Nucleus accumbens (tissue), 56 donors: ENCODE measurements at places on chromosomes 2 and 18.
A peak's percentile ranks its signal among the peaks of the same experiment; 100 is the strongest.

- no peak for DNase-seq
Measured at GRCh38 chr2:51812138-51812866, 780.4 kb upstream of the NRXN1 start.

DNA sequence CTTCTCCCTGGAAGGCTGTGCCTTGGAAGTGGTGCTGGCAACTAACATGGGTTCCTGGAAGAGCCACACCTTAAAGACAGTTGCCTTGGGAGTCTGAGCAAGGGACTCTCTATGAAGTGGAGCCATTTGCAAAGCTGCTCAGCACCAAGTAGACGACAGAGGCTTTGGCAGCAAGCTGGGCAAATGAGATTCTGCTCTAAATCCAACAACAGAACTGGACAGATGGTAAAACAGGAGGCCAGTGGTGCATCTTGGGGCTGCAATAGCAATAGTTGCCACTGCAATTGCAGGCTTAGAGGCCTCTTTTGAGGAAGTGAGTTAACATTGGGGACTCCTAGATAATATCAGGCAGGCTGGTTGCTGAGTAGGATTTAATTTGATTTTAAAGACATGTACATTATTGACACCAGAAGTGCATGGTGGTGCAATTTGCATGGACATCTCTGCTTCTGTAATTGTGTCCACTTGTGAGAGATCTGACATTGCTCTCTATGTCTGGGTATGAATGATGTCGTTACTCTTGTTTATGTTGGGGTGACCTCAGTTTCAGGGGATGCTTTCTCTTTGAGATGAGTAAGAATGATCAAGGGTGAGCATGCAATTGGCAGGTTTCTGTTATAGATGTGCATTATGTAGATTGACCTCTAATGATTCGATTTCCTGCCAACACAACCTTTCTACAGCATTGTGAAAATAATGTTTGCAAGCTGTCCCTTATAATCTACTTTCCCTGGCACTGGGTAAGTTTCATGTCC lies 568.3 kb upstream of the MEX3C start:
- DNase-seq, result no peak

- no peak for DNase-seq
Measured at GRCh38 chr2:181823405-181823804, 68.1 kb upstream of the ITPRID2 start.

GRCh38 chr2:124805060-124805459 lies 780.0 kb downstream of the CNTNAP5 start:
- no peak for DNase-seq

- no peak for DNase-seq
Measured at GRCh38 chr2:238869293-238870124, 21.6 kb downstream of the TWIST2 start.

GRCh38 chr2:96505231-96505889 lies at the start of gene NEURL3:
NEURL3 (minus strand) TSS chr2:96505357; CDS start chr2:96505286, 71 bp downstream.
- no peak for DNase-seq

DNA sequence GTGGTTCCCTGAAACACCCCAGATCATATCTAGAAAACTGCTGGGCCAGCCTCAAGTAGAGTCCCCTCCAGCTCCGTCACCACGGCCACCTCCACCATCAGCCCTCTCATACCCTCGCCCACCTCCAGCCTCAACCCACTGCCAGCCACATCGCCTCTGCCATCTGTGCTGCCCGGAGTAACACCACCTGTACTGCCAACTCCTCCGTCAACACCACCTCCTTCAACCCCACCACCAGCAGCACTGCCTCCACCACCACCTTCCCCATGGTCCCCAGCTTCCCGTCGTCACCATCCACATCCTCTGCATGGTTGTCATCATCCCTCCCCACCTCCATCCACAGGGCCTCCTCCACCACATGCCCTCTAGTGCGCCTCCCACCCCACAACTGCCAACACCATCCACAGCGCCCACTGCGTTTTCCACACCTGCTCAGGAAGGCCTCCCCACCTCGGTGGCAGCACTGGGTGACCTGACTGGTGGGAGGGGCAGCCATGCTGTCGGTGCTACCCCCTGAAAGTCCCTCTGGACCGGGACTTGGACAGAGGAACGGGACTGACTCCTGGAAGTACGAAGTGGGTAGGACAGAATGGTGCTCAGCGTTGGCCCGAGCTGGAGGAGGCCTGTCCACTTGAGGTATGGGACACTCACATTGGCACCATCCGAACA lies 1.6 kb downstream of the SNED1 start:
- no peak for DNase-seq

- no peak for DNase-seq
Measured at GRCh38 chr2:212088353-212088752, 450.2 kb downstream of the ERBB4 start.

DNA sequence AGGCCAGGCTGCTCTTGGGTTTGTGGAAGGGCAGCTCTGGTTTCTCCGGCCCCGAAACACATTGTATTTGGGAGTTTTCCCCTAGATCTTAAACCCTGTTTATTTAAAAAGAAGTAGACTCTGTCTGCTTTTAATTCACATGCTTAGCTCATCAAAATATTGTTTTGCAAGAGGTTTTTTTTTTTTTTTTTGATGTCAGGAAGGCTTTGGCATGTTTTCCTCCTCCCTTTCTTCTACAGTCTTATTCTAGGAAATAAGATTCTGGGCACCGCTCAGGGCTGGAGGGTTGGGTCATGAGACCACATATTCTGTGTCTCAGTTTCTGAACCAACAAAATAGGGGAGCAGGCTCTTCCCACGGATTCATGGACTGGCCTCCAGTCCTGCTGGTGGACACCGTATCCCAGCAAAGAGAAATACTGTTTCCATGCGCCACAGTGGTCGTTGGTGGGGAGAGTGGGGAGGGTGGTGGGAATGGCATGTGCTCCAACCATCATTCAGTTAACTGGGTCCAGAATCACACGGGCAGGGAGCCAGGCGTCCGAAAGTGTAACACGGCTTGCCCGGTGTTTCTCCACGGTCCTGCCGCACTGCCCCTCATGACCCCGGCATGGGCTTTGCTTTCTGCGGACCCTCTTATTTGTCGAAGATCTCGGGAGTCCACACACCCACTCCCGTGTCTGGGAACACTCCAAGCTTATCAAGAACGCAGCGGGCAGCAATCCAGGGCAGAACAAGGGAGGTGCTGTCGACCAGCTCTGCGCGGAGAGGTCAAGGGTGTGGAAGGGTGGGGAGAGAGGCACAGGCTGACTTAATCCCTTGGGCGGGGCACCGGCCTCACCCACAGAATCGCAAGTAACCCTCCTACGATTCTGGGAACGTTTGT lies 176.7 kb downstream of the GLI2 start:
- peak; percentile 46 for DNase-seq

DNA sequence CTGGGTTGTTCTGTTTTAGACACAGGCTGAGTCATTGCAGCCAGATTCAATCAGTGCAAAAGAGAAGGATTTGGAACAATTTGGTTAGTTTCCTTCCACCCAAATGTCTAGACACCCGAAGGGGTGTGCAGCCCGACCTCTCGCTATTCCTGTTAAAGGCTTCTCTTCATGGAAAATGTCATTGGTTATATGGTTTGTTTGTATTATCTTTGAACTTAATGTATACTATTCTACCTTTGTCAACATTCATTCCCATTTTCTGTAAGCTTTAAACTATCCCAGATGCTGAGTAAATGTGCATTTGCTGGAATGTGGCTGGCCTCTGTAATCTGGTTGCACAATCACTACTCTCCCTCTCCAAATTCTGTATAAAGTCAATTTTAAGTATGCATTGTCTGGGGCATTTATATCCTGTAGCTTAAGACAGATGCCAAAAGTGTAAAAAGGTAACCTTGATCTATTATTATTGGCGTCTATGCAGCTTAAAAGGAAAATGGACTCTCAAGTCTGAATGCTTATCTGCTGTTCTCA lies 80.4 kb upstream of the RND3 start:
- DNase-seq, result no peak

DNA sequence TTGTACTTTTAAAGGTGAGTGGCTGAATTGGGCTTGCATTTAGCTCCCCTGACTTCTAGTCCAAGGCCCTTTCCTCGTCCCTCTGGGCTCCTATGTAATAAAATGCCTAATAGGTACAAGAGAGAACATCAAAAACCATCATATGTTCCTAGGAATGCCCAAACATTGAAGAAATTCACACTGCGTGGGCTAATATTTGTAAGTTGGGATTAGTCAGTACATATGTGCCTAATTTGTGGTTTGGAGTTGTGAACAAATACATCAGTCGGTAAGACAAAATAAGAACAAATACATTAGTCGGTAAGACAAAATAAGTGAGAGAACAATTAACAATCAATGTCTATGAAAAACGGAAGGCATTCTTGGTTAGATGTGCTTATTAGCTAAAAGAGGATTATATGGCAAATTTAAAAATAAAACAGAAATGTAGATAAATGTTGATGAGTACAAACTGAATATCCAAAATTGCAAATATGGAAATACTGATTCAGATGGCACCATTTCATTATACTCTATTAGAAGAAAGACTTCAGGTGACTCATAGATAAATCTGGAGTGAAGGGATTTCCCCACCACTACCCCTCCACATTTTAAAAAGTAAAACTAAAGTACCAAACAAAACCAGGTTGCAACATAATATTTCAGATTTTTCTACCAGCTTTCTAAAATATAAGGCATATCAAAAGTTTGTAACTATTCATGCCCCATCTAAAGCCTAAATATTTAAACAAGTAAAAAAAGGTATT lies 325.4 kb downstream of the ZEB2 start:
- no peak for DNase-seq

DNA sequence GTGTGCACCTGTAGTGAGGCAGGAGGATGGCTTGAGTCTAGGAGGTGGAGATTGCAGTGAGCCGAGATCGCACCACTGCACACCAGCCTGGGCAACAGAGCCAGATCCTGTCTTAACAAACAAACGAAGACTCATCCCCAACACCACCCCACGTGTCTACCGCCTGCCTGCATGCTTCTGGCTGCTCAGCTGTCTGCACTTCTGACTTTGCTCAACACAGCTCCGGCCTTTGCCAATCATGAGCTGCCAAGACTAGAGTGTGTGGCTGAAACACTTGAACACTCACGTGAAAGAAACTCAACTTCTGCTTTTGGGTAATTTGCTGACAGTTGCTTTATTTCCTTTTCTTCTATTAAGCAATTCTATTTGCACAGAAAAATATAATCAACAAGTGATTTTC lies 32.1 kb upstream of the SP3 start:
- peak; percentile 23 for DNase-seq

- DNase-seq, result no peak
Measured at GRCh38 chr2:1514391-1515072, 101.3 kb downstream of the TPO start.

- no peak for DNase-seq
Measured at GRCh38 chr18:38563396-38563980, 997.9 kb upstream of the CELF4 start.

DNA sequence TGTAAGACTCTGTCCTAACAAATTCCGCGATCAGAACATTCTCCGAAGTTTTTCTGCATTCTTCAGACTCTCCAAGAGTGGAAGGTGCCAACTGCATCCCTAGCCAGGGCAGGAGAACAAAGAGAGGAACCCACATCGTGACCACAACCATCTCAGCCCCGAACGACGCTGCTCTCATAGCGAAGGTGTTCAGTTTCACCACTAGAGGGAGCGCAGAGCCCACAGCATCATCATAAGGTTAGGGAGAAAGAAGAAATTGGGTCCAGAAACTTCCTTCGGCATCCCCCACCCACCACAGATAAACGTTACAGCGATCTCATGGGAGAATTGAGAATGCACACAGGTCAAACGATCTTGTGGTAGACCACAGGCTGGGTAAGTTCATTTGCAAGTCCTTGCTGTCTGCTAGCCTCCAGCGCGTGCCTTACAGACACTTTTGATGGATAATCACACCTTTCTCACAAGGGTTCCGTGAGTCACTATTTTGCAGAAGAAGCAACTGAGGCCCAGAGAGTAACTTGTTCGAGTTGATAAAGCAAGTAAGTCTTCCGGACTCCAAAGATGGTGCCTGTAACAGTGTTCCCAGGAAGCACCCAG lies 53.7 kb upstream of the ARL4C start:
- DNase-seq, result peak; percentile 30

DNA sequence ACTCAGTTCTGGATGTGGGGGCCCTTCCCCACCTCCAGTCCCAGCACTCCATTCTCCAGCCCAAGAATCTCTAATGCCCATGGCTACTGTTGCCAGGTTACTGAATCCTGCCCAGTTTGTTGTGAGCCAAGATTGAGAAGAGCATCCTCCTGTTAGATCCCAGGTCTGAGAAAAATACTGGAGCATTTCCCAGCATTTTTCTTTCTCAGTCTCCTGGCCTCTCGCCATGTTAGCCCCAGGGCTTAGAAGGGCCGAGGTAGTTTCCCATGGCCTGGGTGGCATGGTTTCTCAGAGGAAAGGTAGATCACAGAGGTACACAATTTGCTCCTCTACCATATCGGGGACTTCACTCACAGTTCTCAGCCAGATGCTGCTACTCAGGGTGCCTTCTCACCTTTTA lies 135.7 kb downstream of the OTX1 start:
- DNase-seq, result no peak

DNA sequence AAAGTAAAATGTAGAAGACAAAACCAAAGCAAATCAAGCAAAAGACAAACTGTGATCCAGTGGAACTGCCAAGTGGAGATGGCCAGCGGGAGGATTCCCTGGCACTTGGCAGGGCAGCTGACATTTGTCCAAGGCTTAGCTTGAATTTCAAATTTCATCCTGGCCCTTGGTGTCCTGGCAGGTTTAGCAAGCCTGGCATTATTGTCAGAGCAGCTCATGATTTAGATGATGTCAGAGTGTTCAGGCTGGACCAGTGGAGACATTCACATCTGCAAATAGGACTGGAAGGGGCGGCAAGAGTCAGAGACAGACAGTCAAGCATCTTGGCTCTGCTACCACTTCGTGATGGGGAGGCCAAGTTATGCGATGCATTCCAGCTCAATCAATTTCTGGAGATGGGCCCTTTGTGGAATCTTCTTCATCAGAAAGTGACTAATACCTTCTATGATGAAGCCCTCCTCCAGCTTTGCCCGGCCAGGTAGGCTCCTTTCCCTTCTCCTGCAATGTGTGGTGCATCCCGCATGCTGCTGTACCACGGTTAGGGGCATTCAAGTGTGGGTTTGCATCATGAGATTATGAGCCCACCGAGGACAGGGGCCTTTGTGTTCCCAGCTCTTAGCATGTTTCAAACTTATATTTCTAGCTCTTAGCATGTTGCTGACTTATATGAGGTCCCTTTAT lies 199.7 kb downstream of the ANKRD30B start:
- DNase-seq, result no peak

DNA sequence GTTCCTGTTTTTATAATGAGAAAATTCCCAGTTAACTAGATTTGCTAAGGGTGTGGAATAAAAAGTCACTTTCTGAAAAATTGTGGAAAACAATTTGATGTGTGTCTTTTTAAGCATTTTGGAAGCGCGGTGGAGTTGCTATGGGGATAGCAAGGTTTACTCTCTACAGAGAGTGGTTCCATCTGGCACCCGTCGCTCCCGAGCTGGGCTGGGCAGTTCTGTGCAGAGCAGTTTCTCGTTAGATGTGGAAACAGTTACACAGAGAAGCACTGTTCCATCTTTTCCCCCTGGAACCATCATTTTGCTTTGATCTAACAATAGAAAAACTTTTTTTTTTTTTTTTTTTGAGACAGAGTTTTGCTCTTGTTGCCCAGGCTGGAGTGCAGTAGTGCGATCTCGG lies 17.4 kb downstream of the LDLRAD4 start:
- DNase-seq, result no peak

GRCh38 chr2:223203971-223204929 lies 152.3 kb downstream of the KCNE4 start:
- no peak for DNase-seq

- DNase-seq, result no peak
Measured at GRCh38 chr2:179017773-179018357, 32.1 kb downstream of the CCDC141 start.
